ENCODE measurements at places on chromosomes 2 and 18.

DNA sequence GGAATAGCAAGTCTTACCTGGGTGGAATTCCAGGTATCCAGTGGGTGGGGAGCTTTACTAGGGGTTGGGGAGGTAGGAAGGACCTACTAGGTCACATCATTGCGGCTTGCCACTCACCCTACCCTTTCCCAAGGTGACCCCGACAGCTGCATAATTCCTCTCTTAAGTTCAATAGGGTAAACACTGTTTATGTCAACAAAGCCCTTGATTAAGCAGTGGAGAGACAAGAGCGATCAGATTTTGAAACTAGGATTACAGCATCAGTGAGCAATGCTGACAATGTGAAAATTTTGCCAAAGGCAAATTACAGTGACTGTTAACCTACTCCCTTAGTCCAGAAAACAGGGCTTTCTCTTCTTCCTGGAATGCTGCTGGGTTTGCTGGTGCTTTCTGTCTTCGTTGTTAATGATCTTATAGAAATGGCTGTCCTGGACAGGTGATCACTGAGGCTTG is 14.5 kb downstream of the SLC19A3 start:
- DNase-seq = no peak

DNA sequence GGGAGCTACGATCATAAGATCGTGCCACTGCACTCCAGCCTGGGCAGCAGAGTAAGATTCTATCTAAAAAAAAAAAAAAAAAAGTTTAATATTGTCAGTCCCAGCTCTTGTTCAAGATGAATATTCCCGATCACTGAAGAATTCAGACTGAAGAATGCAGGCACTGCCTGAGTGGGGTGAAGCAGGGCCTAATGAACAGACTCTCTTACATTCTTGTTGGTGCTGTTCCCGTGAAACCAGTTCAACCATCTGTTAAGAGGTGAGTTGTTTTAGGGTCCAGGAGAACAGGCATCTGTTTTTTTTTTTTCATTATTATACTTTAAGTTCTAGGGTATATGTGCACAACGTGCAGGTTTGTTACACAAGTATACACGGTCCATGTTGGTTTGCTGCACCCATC is 17.1 kb upstream of the CAB39 start:
- DNase-seq = no peak

- DNase-seq = no peak
Observed at GRCh38 chr2:148022351-148022750, 1.5 kb downstream of the MBD5 start.

DNA sequence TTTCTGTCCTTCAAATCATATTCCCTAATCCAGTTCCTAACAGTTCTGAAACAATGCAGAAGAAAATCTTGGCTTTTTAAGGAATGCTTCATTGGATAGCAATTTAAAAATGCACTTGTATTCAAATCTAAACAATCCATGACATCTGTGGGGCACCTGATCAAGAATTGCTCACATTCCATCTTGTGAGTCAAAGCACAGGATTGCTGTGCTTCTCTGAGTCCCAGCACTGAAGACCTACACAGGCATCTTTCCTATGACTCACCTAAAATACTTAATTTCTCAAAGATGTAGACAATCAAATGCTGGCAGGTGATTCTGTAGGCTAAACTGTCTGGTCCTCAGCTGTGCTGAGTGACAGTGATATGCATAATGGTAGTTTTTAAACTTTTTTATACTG is 10.1 kb upstream of the ATP8B1 start:
- no peak for DNase-seq

- peak; percentile 27 for DNase-seq
Observed at GRCh38 chr18:13136904-13137669, 81.5 kb upstream of the LDLRAD4 start.

- peak; percentile 39 for DNase-seq
Observed at GRCh38 chr2:144320491-144320890, 199.4 kb downstream of the ZEB2 start.
